Neural crest cell (in vitro differentiated cells): ENCODE measurements at places on chromosomes 7 and 10.
A peak's percentile ranks its signal among the peaks of the same experiment; 100 is the strongest.

- DNase-seq, result no peak
Observed at GRCh38 chr7:35558841-35559240, 136.1 kb downstream of the HERPUD2 start.

DNA sequence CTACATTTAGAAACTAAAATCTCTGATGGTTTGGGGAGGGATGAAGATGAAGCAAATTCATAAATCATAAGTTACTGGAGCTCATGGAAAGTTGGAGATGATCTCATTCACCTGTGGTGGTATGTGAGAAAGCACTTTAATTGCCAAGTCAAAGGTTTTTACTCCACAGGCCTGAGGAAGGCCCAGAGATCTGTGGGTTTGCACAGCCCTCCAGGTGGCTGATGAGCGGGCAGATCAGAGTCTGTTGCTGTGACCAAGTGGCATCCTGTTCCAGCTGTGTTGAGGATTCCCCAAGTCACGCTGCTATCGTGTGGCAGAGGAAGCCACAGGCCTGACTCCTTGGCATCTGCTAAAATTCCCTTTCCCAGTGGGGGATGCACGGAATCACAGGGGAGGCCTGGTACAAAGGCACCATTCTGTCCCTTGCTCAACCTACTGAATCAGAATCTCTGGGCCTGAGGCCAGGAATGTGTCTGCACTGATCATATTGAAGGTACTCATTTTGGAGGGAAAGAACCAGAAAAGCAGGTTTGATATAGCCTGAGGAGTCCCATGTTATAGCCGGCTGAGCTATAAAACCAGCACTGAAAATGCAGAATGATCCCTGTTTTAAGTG is 19.7 kb upstream of the DDC start:
- DNase-seq, result no peak

DNA sequence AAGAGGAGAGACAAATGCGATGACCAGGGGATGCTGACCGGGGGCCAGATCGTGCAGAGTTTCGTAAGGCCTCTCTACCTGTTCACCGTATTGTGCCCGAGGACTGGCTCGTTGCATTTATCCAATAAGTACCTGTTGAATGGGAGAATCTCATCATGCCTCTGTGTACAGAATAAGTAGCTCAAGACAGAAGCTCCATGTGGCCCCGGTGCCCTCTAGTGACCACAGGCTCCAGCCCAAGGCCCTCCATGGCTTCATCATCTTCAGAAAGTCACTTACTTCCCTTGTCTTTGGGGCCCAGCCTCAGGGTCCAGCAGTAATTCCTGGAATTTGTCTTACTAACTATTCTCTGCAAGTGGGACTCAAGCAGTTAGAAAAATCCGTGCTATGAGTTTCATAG is 151.0 kb downstream of the CHN2 start:
- no peak for DNase-seq

GRCh38 chr7:143902332-143902899 is 440 bp upstream of the TCAF1 start:
- DNase-seq, result no peak

DNA sequence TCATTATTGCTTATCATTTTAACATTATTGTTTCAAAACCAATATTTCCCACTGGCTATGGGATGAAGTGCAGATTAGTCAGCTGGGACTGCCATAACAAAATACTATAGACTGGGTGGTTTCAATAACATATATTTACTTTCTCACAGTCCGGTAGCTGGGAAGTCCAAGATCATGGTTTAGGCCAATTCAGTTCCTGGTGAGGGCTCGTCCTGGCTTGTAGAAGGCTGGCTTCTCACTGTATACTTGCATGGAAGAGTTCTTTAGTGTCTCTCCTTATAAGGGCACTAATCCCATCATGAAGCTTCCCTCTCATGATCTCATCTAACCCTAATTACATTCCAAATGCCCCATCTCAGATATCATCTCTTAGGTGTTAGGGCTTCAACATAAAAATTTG is 101.3 kb downstream of the CHRM2 start:
- DNase-seq, result no peak

DNA sequence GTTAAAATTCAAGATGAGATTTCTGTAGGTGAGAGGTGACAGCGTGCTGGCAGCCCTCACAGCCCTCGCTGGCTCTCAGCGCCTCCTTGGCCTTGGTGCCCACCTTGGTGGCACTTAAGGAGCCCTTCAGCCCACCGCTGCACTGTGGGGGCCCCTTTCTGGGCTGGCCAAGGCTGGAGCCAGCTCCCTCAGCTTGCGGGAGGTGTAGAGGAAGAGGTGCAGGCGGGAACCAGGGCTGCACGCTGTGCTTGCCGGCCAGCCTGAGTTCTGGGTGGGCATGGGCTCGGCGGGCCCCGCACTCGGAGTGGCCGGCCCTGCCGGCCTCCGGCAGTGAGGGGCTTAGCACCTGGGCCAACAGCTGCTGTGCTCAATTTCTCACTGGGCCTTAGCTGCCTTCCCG is 320.0 kb upstream of the VWC2 start:
- no peak for DNase-seq

DNA sequence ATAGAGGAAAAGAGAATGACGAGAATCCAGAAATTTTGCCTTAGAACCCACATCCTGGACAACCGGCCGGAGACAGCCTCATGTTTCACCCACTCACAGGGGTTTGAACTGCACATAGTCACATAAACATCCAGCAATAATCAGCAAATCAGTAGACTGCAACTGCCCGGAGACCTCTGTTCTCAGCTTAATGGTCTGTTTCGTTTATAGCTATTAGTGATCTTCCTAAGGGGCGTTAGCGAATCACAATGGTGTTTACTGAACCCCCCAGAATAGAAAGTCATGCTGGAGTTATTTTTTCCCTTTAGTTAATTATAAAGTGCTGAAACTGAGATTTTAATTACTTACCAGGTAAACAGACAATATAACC is 98.4 kb downstream of the SFMBT2 start:
- no peak for DNase-seq

GRCh38 chr7:69782917-69783684 is 184.8 kb downstream of the AUTS2 start:
- DNase-seq, result no peak

DNA sequence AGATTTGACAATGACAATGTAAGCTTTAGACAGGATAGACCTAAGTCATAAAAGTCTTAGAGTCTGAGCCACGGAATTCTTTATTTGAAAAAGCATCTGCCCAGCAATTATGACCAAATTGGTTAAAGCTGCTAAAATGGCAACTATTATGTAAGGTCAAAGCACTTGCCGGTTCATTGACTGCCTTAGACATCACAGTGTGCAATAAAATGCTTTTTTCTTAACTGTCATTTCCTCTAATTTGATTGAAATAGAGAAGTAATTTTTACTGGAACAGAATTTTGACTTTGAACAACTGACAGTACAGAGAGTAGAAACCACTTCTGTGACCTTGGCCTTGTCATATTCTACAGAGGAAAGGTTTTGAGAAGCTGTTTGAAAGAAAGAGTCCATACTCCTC is 142.9 kb downstream of the THSD7A start:
- DNase-seq, result no peak

DNA sequence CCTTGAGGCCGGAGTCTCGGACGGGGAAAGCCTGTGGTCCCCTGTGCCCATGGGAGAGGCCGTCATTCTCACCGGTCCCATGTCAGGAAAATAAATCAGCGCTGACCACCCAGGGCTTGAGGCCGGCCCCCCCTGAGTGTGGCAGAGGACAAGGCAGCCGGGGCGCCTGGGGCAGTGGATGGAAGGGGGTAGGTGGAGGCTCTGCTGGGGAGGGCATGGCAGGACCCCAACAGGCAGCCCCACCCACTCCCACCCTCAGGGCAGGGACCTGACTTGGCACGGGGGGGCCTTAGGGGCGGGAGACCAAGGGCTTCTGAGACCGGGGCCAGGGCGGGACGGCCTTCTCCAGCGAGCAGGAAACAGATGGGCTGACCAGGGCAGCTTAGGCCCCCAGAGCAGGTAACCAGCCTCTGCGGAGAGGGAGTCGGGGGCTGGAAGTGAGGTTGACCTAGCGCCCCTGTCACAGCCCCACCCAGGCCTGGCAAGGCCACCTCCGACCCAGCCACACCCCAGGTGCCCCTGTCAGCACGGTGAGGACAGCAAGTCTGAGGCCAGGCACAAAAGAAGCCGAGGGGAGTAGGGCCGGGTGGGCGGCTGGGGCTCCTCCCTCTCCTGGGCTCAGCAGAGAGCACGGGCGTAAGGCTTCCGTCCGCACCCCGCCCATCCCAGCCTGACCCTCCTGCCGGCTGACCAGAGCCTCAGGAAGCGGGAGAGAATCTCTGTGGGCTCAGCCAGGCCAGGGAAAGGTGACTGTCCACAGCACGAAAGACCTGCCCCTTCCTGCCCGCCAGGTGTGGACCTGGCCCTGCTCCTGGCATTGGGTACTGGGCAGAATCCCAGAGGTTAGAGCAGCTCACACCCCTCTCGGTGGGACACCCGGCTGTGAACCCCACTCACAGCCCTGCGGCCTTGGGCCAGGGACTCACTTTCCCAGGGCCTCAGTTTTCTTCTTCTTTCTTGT is 87.4 kb downstream of the FOXL3 start:
- no peak for DNase-seq

GRCh38 chr10:23037561-23037960 is 57.8 kb upstream of the MSRB2 start:
- DNase-seq, result no peak

GRCh38 chr10:131576341-131577177 is 265.0 kb upstream of the TCERG1L start:
- DNase-seq, result no peak

- DNase-seq, result no peak
Observed at GRCh38 chr7:2016021-2016631, 216.6 kb downstream of the MAD1L1 start.

DNA sequence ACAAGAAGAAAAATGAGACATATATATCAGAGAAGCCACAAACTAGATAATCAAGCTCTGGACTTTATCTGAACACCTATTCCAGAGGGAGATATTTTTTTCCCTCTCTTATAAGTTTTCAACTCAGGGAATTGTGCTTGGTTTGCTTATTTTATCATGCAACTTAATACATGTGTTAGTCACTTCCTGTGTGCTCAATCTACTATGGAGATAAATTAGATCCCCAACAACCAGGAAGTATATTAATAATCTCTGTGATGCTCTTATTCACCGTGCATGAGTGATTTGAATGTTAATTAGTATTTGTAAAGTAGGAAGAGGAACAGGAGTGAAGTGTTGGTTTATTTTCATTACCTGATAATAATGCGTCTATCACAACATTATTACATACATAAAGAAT is 38.8 kb upstream of the ZNF365 start:
- DNase-seq, result no peak

GRCh38 chr10:68897336-68897741 is 3.8 kb upstream of the DDX50 start:
- DNase-seq, result peak; percentile 44

DNA sequence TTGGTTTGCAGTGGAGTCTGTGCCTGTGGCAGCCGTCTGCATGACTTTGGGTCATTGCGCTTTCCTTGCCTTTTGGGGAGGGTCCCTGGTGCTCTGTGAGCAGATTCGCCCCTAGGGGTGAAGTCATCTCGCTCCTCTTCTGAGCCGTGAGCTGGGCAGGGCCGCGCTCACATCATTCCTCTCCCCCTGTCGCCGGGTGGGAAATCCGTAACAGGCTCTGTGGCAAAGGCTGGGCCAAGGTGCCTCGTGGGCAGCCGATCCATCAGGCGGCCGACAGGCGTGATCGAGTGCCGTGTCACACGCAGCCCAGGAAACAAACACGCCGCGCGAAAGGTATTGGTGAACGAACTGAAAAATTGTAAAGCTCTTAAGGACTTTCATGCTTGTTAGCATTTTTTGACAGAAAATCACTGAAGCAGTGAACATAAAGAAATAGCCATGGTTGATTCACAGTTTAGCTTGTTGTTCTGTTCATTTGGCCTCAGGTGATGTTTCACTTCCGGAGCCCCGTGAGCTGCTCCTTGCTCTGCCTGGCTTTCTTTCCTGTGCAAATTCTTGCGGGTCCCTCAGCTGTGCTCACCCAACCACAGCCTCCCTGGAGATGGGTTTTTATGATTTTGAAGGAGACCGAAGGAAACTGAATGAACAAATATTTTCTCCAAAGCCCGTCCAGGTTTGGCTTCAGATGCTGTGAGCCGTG is 122.1 kb downstream of the NKX6-2 start:
- DNase-seq, result no peak

- DNase-seq, result no peak
Observed at GRCh38 chr10:86674912-86675311, 6.6 kb downstream of the LDB3 start.

DNA sequence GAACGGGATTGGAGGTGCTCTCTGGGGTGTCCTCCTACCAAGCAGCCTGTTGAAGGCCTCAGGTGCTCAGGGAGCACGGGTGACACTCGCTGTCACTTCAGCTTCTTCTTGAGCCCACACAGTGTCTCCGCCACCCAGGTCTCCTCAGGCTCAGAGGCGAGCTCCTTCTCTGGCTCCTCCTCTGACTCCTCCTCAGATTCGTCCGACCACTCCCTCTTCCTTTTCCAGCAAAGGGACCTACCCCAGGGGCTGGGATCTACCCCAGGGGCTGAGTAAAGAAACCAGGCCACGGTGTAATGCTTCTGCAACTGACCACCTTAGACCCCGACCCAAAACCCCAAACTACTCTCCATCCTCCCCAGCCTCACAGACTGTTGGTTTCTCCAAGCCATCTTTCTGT is 9.2 kb upstream of the RBAK start:
- no peak for DNase-seq
